ENCODE measurements at places on chromosomes 1 and 21.
A peak's percentile ranks its signal among the peaks of the same experiment; 100 is the strongest.

- DNase-seq: no peak
These were observed 37.7 kb downstream of the SH3BGR start for GRCh38 chr21:39489380-39489924.

DNA sequence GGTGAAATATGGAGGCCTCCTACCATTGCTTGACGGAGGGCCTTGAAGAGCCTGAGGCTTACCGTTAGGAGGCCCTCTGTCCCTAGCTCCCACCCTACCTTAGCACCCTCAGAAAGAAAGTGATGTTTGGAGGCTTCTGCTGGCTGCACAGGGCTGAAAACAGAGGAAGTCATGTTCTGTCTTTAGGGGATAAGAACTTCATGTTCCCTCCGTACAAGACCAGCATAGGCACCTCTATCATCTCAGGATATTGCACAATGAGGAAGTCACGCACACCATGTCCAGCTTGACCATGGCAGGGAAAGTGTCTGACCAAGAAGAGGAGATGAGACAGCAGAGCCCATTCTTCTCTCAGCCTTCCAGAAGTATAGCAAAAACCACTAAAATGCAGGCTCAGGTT is 13.8 kb downstream of the ADORA3 start:
- DNase-seq: peak; percentile 73

- DNase-seq: peak; percentile 5
These were observed 42.5 kb upstream of the MTF1 start for GRCh38 chr1:37901893-37902225.

GRCh38 chr1:175471039-175471800 is 272.2 kb downstream of the TNR start:
- no peak for DNase-seq

GRCh38 chr21:39513735-39514134 is 62.0 kb downstream of the SH3BGR start:
- DNase-seq: no peak

GRCh38 chr1:21736876-21737275 is 46.1 kb downstream of the USP48 start:
- DNase-seq: no peak

DNA sequence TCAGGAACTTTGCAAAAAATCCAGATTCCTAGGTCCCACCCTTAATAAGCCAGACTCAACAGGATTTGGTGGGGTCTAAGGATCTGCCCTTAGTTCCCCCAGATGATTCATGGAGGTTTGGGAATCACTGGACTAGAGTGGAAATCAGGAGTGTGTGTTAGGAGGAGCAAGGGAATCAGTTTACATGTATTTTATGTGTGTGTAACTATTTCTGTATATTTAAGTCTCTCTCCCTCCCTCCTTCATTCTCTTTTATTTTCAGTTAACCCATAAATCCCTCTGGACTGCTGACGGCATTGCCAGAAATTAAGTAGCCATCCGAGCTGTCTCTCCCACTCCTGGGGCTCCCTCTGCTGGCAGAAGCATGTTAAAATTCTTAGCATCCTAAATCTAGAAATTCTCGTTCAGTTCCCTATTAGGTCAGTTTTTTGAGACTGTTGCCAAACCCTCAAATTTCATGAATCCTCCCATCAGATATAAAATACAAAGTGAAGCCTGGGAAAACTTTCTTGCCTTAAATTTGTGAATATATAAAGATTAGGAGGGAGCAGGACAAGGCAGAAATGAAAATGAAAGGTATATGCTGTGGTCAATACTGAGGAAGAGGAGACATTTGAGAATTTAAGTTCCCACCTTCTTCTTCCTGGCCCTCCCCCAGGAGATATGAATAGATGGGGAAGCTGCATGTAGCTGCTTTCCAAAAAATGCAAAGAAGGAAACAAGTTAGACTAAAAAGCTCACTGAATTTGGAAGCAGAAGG is 11.7 kb upstream of the HSD11B1 start:
- DNase-seq: peak; percentile 83

DNA sequence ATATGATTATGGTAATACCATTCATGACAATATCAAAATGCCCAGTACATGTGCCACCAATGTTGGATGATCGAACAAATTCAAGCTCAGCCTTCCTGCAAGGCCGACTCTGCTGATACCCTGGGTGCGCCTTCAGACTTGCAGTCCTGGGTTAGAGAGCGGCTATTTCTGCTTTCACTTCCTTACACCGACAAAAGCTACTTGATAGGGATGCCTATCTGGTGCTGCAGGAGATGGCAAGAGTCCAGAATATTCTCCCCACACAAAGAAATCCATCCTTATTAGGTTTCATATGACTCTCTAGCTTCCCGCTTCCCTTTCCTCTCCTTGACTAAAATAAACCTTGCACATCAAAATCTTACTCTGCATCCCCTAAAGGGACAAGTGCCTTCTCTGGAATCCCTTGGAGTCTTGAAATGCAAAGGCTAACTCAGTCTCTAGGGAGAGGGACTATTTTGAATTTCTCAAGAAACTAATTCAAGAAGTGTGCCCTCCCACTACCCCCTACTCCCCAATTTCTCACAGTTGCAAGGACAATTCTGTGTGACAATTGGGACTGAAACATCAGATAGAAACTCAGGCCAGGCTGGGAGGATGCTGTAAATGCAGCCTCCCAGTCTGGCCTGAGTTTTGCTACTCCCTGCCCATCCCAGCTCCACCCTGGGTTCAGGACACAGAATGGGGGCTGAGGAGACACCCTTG is 103.1 kb upstream of the USP24 start:
- DNase-seq: peak; percentile 42

- no peak for DNase-seq
These were observed 285.7 kb upstream of the ZP4 start for GRCh38 chr1:238176441-238176840.

DNA sequence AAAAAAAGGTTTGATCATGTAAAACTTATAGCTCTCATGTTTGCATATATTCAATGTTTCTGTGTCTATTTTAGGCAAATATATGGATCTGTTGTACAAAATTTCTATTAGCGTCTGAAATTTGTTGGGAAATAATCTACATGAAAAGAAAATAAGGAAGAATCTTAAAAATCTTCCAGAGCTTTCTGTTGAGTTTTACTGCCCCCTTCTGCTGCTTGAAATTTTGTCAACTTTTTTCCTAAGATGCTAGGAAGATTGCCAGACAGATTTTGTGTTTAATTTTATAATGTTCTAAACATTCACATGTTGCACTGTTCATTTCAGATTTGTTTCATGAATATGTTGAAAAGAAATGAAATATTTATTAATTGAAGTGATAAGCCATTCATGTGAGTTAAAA is 2.5 kb upstream of the PTGS2 start:
- peak; percentile 57 for DNase-seq

- no peak for DNase-seq
These were observed 17.6 kb upstream of the DHCR24 start for GRCh38 chr1:54904476-54905048.

DNA sequence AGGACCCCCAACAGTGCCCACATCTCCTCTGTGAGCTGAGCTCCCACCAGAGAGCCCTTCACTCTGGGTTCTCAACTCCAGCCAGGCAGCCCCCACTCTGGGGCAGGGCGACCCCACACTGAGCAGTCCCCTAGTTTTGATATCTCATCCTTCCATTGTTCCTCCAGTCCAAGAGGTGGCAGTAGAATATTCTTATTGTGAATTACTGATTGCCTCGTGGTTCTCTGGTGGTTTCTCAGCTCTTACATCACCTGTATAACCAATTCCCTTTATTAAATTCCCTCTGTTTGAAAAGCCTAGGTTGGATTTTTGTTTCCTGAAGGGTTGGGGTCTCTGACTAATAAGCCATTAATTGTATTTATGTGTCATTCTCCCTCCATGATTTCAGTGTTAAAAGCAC is 407.5 kb downstream of the SETD4 start:
- peak; percentile 35 for DNase-seq
